Right ventricle myocardium superior (tissue), 1 donor: ENCODE measurements at places on chromosomes 1 and 21. TPM values are rescaled to one million over a fixed set of nuclear protein-coding genes. Genes with fewer than 3 reads are reported as not detected.
A peak's percentile ranks its signal among the peaks of the same experiment; 100 is the strongest.

DNA sequence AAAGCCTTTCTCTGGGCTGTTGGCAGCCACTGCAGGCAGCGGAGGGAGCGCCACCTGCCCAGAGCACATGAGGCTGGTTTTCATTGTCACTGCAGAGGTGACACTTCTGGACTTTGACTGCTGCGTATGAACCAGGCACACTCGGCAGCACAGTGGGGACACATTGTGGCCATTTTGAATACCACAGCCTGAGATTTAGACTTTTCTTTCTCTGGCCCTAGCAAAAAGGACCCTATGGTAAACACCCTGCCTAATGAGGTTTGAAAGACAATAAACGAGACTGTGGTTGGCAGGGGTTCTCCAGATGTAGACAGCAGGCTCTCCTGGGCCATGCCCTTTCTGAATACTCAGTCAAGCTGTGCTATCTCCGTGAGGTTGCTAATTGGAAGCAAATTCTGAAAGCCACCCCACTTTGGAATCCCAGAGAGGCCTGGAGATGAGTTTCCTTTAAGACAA lies 12.0 kb upstream of the KCNE2 start:
- peak; percentile 57 for DNase-seq

SPATC1L gene
- total RNA-seq, result 6.3 TPM

DISP3 gene
- total RNA-seq, result not detected

DNA sequence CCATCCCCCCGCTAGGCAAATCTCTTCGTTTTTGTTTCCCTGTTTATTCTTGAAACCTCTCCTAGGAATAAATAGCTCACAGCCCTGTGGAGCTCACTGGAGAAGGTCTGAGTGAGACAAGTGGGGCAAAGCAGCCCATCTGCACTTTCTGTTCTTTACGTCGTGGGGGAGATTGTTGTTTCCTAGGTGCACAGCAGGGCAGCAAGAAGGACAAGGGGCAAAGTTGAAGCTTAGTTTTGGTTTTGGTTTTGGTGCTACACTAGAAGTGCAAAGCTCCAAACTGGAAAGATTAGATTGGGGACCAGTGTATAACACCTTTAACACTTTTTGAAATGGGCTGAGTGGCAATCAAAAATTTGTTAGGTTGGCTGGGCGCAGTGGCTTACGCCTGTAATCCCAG lies 76.6 kb downstream of the GPR88 start:
- no peak for DNase-seq

GRCh38 chr1:162297208-162297607 lies 79.4 kb downstream of the SPATA46 start:
- no peak for DNase-seq

- no peak for DNase-seq
Observed at GRCh38 chr1:48841966-48842365, 65.3 kb upstream of the BEND5 start.
